ENCODE measurements at places on chromosomes 16 and 17. TPM values are rescaled to one million over a fixed set of nuclear protein-coding genes. Genes with fewer than 3 reads are reported as not detected.

- DNase-seq = no peak
These were observed 25.3 kb downstream of the MGRN1 start for GRCh38 chr16:4649744-4650442.

FMNL1 gene
- total RNA-seq = 56.4 TPM

DNA sequence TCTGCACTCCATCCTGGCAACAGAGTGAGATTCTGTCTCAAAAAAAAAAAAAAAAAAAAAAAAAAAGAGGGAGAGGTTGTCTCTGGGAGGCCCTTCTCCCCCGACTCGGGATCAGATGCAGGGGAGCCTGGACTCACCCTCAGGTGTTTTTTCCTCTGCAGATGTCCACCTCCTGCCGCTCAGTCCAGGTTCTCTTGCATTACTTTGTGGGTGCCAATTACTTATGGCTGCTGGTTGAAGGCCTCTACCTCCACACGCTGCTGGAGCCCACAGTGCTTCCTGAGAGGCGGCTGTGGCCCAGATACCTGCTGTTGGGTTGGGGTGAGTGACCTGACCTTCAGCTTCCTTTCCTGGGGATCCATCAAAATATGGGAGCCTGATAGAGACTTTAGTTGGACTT is 34.1 kb downstream of the GLP2R start:
- no peak for DNase-seq

TNK1 gene
- 13.5 TPM for total RNA-seq

GCGR gene
- not detected for total RNA-seq

DNA sequence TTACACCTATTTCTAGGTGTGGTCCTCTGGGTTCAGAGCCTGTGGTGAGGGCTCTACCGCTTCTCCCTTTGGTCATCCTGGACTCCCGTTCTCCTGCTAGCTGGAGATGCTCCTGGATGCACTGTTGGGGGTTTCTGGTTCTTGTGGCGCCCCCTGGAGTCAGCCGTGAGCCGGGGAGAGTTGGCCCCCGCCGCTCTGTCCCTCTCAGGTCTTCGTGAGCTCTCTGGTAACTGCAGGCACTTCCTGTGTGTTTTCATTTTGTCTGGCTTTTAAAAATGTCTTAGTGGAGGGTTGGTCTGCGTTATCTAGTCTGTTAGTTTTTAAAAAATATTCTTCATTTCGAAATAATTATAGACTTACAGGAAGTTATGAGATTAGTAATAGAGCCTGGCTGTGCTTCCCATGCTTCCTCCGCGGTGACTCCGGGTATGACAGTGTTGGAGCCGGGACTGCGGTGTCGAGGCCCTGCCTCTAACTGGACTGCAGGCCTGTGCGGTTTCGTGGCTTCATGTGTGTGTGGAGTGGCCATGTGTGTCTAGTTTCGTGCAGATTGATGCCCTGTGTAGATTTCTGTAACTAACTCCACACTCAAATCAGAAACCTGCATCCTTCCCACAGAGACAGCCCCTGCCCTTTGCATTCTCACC is 78.0 kb upstream of the ZNF750 start:
- DNase-seq = no peak

CA10 gene
- not detected for total RNA-seq

GRCh38 chr17:12457493-12457892 is 208.2 kb upstream of the MYOCD start:
- no peak for DNase-seq

GRCh38 chr17:4443476-4443875 is 9.7 kb downstream of the SPNS3 start:
- no peak for DNase-seq

CHST4 gene
- total RNA-seq = 3.0 TPM

GRCh38 chr16:57747996-57748395 is 12.4 kb downstream of the KATNB1 start:
- no peak for DNase-seq

- DNase-seq = no peak
These were observed 16.9 kb downstream of the RPH3AL start for GRCh38 chr17:335691-336090.

DNA sequence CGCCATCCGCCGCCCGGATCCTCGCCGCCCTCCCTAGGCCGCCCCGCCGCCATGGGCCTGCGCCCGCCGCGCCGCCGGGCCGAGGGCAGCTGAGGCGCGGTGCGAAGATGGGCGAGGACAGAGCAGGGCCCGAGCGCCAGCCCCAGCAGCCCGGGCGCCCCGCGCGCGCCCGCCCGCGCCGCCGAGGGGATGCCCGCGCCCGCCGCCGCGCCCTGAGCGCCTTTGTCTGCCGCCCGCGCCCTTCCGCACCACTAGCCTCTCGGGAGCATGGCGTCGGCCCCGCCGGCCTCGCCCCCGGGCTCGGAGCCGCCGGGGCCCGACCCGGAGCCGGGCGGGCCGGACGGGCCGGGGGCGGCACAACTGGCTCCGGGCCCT is 278 bp downstream of the RAB11FIP3 start:
- DNase-seq = no peak

GRCh38 chr17:80112471-80113032 is 11.2 kb downstream of the GAA start:
- no peak for DNase-seq
